ENCODE measurements at places on chromosomes 3 and 15.

- DNase-seq, result no peak
Observed at GRCh38 chr3:11660242-11660641, 16.5 kb upstream of the VGLL4 start.

DNA sequence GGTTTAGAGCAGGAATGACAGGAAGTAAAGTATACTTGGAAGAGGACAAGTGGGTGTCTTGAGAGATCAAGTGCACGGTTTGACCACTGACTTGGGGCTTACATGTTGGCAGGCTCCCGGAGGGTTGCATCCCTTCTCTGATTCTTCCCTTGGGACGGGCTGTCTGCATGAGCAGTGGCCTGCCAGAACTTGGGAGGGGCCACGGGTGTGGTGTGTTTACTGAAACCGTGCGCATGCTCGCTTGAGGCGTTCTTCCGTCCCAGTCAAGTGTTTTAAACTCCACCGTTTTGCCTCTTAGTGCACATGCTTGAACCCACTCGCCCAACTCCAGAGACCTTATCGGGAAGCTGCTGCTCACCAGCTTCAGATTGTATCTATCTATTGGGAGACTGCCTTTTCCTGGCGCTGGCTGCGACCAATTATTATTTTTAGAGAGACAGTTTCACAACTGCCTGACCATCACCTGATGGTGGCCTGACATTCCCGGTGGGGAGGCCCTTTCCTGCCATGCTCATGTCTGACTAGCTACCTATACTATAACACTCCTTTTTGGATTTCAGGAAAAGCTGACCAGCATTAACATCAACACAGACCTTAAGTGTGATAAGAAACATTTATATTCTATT is 14.9 kb upstream of the C3orf22 start:
- no peak for DNase-seq

DNA sequence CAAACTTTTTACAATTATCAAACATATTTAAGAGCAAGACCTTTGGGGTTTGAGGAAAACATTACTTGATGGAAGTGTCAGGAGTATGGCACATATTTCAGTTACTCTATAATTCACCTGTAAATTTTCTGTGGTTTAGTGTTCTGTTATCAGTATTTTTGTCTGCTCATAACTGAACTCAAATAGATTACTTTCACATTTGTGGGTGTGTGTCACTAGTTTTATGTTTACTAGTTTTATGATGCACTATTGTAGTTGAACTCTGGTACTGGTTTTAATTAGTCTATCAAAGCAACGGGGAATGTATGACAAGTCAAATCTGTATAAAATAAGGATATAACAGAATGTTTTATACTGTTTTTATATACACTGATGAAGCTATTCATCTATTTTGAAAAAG is 27.2 kb downstream of the OXSM start:
- no peak for DNase-seq

DNA sequence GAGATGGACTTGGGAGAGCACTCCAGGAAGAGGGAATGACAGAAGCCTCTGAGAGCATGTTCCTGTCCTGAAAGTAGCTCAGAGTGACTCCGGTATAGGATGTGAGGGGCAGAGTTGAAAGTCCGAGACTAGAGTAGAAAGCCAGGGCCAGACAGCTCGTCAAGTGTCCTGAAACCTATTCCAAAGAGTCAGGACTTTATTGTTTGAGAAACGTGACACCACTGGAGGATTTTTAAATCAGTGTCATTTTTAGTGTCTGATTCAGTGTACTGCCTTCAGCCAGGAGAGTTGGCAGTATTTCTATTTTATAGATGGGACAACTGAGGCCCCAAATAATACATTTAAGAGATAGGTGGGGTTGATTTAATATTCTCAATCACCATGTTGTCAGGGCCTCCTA is 1.6 kb upstream of the RBMS3 start:
- DNase-seq, result no peak

GRCh38 chr15:36958606-36959005 is 141.7 kb downstream of the MEIS2 start:
- no peak for DNase-seq

DNA sequence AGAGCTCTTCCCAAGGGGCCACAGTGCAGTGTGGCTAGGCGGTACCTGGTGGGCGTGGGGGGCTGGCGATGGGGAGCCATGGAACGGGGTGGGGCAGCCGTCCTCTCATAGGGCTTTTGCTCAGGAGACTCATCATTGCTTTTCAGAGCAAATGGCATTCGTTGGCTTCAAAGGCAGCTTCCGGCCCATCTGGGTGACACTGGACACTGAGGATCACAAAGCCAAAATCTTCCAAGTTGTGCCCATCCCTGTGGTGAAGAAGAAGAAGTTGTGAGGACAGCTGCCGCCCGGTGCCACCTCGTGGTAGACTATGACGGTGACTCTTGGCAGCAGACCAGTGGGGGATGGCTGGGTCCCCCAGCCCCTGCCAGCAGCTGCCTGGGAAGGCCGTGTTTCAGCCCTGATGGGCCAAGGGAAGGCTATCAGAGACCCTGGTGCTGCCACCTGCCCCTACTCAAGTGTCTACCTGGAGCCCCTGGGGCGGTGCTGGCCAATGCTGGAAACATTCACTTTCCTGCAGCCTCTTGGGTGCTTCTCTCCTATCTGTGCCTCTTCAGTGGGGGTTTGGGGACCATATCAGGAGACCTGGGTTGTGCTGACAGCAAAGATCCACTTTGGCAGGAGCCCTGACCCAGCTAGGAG is 40.8 kb downstream of the MESD start:
- no peak for DNase-seq

GRCh38 chr3:9229325-9229724 is 20.1 kb downstream of the SRGAP3 start:
- no peak for DNase-seq

- DNase-seq, result peak; percentile 34
Observed at GRCh38 chr3:132255041-132255745, 62.0 kb upstream of the ACP3 start.

DNA sequence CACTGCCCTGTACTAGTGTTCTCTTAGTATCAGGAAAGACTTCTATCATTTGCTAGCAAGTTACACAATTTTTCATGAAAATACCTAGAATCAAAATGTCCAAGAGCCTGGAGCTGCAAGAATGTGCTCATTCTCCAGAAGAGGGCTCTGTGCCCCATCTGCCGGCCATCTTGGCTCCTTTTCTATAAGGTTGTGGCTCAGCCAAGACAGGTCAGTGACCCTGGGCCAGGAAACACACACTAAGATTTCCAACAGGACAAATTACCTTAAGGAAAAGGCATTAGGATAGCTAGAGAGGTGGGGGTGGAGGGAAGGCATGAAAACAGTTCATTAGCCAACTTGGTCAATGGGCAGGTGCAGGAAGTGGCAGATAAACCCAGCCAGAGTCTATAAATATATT is 20.7 kb downstream of the TIMP4 start:
- DNase-seq, result no peak

DNA sequence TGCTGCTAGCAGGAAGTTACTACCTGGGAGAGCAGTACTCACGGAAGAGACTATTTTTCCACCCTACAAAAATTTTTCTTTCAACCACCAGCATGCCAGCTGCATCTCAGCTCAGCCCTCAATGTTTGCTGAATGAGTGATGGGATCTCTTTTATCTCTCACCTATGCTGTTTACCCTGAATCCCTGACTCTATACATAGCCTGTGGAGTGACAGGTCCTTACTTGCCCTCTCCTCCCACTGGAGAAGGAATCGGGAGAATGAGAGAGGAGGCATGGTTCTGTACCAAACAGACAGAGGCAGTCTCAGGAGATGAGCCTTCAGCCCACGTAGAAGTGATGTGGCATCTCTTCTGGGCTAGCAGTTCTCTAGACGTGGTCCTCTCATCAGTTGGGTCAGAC is 6.7 kb upstream of the DGKG start:
- no peak for DNase-seq

GRCh38 chr3:55367384-55367783 is 119.7 kb downstream of the WNT5A start:
- no peak for DNase-seq

DNA sequence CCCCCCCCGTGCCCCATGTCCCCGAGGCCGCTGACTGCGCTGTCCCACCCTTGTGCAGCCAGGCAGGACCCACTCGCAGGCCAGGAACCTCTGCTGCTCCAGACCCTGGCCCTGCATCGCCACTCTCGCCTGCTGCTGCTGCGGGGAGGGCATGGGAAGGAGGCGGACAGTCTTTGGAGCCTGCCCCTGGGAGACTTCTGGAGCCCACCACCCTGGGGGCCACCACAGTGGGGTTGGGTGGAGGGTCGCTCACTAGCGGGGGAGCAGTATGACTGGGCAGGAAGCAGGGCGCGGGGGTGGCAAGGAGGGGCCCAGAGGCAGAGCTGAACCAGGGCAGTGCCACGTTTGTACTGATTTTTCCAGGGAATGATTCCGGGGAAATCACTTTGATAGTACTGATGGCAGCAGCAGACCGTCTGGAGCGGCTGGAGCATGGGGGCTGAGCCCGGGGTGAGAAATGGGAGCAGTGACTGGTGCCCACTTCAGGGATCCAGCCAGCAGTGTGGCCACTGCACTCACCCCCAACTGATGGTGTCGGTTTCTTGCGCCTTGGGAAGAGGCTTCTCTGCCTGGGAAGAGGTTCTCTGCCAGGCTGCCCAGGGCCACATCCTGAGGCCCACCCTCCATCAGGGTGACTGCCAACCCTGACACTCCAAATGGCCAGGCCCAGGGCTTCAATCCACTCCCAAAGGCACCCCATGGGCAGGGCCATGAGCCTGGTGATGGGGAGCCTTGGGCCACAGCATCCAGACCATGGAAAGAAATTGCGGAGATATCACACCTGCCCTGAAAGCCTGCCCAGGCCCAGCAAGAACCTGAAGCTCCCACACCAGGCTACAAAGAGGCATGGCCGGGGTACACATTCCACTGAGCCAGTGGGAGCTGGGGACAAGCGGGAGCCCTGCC is 53.7 kb downstream of the LSAMP start:
- DNase-seq, result no peak

DNA sequence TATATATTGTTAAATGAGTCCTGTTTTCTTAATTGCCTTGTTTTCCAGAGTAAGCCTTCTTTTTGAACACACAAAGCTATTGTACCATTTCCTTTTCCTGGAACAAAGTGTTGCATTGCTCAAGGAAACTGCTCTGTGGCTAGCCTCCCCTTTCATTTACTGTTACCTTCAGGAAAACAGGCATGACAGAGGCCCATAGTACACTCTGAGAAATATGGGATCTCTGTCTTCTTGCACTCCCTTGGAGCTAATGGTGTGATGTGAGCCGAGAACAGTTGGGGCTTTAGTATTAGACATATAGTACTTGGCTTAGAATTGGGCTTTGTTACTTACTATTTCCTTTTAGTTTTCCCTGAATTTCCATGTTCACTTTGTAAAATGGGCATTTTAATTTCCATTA is 193.7 kb downstream of the GHSR start:
- DNase-seq, result no peak
